ENCODE measurements at places on chromosomes 2 and 18. TPM values are rescaled to one million over a fixed set of nuclear protein-coding genes. Genes with fewer than 3 reads are reported as not detected.

- DNase-seq: peak; percentile 51
Measured at GRCh38 chr2:148814143-148814859, 60.7 kb upstream of the KIF5C start.

The SERPINB10 gene
- total RNA-seq: not detected

DNA sequence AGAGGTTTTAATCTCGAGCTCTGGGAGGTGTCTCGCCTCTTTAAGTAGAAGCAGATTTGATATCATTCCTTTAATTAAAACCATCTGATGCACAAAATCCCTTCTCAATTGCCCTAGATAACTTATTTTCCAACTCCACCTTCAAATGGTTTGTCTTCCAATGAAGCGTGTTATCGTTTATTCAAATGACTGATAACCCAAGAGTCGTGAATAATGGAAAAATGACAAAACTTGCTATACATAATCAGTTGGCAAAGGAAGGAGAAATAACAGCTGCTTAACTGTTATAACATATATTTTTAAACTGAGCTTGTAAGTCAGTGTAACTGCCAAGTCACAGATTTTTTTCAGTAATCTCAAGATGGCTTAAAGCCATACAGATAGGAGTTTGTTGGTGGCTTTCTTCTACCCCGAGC, 144.6 kb downstream of the QPCT start:
- DNase-seq: no peak

- no peak for DNase-seq
Measured at GRCh38 chr2:99422599-99422998, 67.2 kb downstream of the REV1 start.

DNA sequence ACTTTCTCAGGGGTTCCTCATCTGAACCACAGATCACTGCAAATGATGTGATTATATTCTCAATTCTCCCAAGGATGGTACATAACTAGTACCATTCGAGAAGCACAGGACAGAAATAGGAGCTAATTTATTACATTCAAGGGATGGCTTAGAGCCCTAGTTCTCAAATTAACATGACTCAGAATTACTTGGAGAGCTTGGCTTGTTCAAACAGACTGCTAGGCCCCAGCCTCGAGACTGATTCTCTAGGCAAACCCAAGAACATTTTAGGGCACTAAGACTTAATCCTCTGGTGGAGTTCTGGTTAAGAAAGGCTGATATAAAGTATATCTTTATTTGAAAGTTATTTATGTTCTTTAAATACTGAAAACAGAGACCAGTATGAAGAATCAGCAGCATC, 35.8 kb downstream of the HIBCH start:
- no peak for DNase-seq

GRCh38 chr2:199679883-199680282, 171.1 kb downstream of the FTCDNL1 start:
- no peak for DNase-seq
